ENCODE measurements at places on chromosomes 7 and 10. TPM values are rescaled to one million over a fixed set of nuclear protein-coding genes. Genes with fewer than 3 reads are reported as not detected.

Gene CHAT
- total RNA-seq: not detected

Gene TMEM176A
- not detected for total RNA-seq

DNA sequence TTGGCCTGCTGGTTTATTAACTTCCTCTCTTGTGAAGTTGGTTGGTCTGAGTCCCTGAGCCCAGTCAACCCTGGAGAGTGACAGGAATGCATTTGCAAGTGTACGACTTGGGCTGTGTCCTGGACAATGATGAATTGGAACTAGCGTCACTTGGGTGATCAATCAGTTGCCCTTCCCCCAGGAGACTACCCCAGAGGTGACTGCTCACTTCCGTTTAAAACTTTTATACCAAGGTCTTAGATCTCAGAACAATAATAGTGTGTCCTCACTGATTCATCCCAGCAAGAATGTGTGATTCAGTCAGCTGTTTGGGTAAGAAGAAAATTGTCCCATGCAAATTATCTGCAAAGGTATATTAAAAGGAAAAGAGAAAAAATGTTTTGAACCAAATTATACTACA, 102.9 kb upstream of the ARMC3 start:
- no peaks in the 10 kb centered on the region for H3K36me3 ChIP-seq
- no peak for DNase-seq
- no peaks in the 10 kb centered on the region for H3K4me1 ChIP-seq
- H3K4me3 ChIP-seq: no peak overlapping the region

DNA sequence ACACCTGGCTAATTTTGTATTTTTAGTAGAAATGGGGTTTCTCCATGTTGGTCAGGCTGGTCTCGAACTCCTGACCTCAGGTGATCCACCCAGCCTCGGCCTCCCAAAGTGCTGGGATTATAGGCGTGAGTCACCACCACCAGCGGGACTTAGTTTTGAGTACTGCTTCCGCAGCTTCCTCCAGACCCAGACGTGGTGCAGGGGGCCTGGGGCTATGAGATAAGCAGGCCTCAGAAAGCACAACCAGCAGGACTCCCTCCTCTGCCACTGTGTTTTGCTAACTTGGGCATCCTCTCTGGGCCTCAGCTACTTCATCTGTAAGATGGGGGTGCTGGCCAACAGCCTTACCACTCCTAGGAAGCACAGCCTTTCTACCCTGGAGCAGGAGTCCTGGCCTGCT, 37.8 kb downstream of the GOLGA7B start:
- H3K4me3 ChIP-seq: no peak overlapping the region
- no peak for DNase-seq
- no peaks in the 10 kb centered on the region for H3K4me1 ChIP-seq
- no peak overlapping the region for H3K27ac ChIP-seq
- H3K36me3 ChIP-seq: no peaks in the 10 kb centered on the region
- H3K27me3 ChIP-seq: peaks cover 3% of the 10 kb centered on the region

Gene ATOH7
- total RNA-seq: not detected

Gene NPC1L1
- total RNA-seq: not detected

- H3K4me3 ChIP-seq: no peak overlapping the region
- H3K36me3 ChIP-seq: no peaks in the 10 kb centered on the region
- H3K4me1 ChIP-seq: no peaks in the 10 kb centered on the region
Observed at GRCh38 chr7:131745390-131746248, 189.2 kb upstream of the PODXL start.

DNA sequence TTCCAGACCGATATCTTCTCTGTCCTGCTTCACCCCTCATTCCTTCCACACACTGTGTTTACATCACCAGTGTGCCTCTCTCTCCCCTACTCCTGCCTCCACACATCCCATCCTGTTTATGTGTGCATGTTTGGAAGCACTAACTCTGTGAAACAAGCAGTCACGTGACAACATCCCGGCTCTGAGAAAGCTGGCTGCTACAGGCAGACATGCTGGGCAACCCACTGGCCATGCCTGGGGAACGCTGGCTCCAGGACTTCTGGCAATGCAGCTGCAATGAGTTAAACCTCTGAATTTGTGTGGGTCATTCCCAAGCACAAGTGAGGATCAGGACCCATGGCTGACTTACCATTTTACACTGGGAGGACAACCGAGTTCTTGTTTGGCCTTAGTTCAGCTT, 74.0 kb downstream of the WNT2 start:
- no peak overlapping the region for H3K27ac ChIP-seq
- H3K36me3 ChIP-seq: no peaks in the 10 kb centered on the region
- peaks cover 2% of the 10 kb centered on the region for H3K27me3 ChIP-seq
- no peak for DNase-seq
- no peak overlapping the region for H3K4me3 ChIP-seq

GRCh38 chr10:67011981-67012380, 86.1 kb downstream of the LRRTM3 start:
- no peak for DNase-seq
- H3K27ac ChIP-seq: no peak overlapping the region
- H3K4me3 ChIP-seq: no peak overlapping the region
- peaks cover 7% of the 10 kb centered on the region for H3K27me3 ChIP-seq
- peaks cover 2% of the 10 kb centered on the region for H3K4me1 ChIP-seq

- no peak overlapping the region for H3K27ac ChIP-seq
- no peak overlapping the region for H3K4me3 ChIP-seq
- no peaks in the 10 kb centered on the region for H3K36me3 ChIP-seq
Observed at GRCh38 chr10:116125180-116125579, 147.8 kb downstream of the GFRA1 start.

Data from activated CD4-positive, alpha-beta T cell treated with anti-CD3 and anti-CD28 coated beads for 36 hours (primary cell).